Femur (tissue), 1 donor: ENCODE measurements at places on chromosomes 12 and 14.

GRCh38 chr12:6082613-6083012 lies 41.9 kb downstream of the VWF start:
- DNase-seq: no peak

DNA sequence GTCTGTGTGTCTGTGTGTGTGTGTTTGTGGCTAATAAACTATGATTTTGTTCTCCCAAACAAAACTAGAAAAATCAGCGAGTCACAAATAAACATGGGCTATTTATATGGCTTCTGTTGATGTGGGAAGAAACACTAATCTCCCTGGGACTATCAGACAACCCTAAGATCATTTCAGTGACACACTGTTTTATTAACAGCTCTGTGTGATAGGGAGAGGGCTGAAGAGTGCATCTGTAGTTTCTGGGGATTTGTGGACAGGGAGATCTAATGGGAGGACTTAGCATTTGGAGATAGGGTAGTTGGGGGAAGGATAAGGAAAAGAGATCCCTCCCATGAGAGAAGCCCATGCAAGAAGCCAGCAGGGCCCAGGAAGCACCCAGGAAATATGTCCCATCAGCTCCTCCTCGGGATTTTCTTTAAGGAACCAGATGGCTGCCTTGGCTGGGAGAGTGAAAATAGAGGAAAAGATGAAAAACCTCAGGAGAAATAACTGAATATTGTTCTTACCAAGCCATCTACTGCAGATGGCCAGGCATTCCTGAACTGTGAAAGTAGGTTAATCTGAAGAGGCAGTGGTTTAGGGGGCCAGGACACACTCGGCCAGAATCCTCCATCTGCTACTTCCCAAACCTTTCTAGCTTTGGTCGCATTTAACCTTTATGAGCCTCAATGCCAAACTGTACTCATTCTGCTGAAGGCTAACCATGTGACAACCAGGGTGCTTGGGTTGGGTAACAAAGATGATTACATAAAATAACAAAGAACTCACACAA lies 253.4 kb downstream of the BTG1 start:
- DNase-seq: no peak

GRCh38 chr12:102534899-102535298 lies 54.5 kb upstream of the IGF1 start:
- DNase-seq: no peak

DNA sequence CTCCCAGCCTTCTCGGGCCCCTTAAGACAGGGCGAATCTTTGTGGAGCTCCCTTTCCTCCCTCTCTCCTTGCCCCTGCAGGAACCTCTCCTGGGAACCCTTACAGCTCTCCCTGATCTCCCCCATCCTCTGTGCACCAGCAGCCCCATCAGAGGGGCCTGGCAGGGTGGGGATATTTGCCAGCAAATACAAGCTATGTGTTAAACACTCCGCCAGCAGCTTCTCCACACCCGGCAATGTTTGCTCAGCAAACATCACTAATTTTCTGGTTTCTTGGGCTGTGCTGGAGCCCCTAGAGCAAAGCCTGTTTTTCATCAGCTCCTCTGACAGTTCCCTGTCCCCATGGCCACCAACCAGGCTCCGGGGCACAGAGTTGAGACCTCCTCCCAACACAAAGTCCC lies 147.5 kb upstream of the LHX5 start:
- DNase-seq: no peak

DNA sequence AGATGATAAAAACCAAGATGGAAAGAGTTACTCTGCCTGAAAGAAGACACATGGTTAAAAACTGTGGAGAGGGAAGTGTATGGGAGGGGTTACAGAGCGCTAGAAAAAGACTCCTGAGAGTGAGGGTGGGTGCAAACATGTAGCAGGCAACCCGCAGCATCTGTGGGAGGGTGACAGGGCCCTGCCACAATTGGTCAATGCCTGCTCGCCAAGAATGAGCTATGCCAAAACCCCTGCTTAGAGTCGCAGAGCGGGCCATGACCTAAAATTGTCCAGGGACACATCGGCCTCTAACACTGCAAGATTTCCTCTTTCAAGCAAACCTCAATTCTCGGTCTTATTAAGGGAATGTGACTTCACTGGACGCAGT lies 700 bp downstream of the PRKAG1 start:
- DNase-seq: peak; percentile 73

GRCh38 chr12:48946205-48946604 lies 11.1 kb downstream of the ARF3 start:
- DNase-seq: no peak

GRCh38 chr14:24055971-24056799 lies 4.4 kb downstream of the CARMIL3 start:
- no peak for DNase-seq

DNA sequence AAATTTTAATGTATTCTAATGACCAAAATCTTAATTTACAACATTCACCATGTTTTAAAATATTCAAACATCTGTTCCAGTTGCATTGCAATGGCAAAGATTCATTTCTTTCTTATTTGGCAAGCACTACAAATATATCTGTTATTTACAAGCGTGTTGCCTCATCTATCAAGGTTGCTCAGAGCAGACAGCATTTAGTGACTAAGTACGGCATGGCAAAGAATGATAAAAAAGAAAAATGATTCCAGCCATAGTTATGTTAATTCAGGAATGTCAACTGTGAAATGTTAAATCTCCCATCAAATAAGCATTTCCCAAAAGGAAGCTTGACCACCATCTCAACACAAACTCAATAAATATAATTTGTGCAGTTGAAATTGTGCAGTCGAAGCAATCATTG lies 312.1 kb downstream of the SEC23A start:
- no peak for DNase-seq

GRCh38 chr12:57821474-57822214 lies 3.1 kb upstream of the AVIL start:
- no peak for DNase-seq

GRCh38 chr14:50804181-50804721 lies 26.7 kb downstream of the NIN start:
- DNase-seq: peak; percentile 50

- DNase-seq: no peak
Observed at GRCh38 chr14:70525691-70526090, 9.1 kb downstream of the ADAM20 start.

- DNase-seq: no peak
Observed at GRCh38 chr12:50411051-50411660, 10.5 kb downstream of the LARP4 start.

DNA sequence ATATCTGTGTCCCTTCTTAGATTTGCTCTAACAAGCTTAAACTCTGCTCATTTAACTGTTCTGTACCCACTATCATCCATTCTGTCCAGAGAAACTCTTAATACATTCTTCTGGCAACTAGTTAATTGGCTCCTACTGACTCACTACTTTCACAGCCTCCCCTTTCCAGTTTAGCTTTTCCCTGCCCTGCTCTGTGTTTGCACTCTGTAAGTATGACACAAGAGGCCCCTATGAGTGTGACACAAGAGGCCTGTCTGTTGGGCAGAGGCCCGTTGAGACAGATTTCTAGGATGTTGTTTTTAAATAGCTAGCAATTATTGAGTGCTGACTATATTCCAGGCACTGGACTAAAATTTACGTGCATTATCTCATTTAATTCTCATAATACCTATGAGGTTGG lies 246.0 kb upstream of the DAAM1 start:
- DNase-seq: no peak

DNA sequence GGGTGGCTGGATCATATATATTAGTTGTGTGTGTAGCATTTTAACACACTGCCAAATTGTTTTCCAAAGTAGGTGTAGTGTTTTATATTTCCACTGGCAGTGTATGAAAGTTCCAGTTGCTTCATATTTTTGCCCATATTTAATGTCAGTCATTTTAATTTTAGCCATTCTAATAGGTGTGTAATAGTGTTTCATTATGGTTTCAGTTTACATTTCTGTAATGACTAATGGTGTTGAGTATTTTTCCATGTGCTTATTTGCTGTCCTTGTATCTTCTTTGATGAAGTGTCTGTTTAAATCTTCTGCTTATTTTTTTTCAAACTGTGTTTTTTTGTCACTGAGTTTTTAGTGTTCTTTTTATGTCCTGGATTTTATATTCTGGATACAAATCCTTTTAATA lies 8.7 kb downstream of the TBC1D15 start:
- DNase-seq: no peak

GRCh38 chr14:76968621-76969063 lies 59.9 kb downstream of the IRF2BPL start:
- DNase-seq: no peak

DNA sequence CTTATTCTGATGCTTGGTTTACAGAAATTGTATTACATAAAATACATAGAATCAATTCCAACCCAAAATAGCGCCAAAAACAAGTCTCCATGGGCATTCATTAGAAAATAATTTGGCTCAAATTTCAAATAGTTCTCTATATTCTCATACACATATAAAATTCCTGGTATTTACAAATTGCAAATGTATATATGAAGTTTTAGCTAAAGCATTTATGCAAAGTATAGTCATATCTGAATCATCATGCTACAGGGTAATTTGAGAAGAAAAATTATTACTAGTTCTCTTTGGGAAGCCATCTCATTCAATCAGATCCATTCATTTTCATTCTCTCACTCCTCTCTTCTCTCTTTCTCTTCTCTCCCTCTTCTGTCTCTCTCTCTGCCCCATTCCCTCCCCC lies 257.8 kb downstream of the DPF3 start:
- DNase-seq: no peak

- no peak for DNase-seq
Observed at GRCh38 chr14:54864526-54864925, 38.1 kb downstream of the GCH1 start.

- DNase-seq: no peak
Observed at GRCh38 chr12:42410340-42410739, 84.4 kb downstream of the PPHLN1 start.

GRCh38 chr14:21072781-21073339 lies 2.8 kb downstream of the ARHGEF40 start:
- DNase-seq: no peak

DNA sequence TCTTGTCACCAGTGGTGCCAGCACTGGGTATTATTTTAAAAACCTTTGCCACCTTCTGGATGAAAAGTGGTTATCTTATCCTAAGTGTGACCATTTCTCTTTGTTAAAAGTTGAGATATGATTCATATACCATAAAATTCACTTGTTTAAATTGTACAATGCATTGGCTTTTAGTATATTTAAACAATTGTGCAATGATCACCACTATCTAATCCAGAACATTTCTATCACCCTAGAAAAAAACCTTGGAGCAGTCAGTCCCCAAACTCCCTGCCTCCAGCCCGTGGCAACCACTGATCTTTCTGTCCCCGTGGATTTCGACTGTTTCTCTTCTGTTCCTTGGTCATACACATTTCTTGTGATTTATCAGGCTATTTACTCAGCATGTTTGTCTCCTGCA lies 28.3 kb downstream of the SH2B3 start:
- no peak for DNase-seq

DNA sequence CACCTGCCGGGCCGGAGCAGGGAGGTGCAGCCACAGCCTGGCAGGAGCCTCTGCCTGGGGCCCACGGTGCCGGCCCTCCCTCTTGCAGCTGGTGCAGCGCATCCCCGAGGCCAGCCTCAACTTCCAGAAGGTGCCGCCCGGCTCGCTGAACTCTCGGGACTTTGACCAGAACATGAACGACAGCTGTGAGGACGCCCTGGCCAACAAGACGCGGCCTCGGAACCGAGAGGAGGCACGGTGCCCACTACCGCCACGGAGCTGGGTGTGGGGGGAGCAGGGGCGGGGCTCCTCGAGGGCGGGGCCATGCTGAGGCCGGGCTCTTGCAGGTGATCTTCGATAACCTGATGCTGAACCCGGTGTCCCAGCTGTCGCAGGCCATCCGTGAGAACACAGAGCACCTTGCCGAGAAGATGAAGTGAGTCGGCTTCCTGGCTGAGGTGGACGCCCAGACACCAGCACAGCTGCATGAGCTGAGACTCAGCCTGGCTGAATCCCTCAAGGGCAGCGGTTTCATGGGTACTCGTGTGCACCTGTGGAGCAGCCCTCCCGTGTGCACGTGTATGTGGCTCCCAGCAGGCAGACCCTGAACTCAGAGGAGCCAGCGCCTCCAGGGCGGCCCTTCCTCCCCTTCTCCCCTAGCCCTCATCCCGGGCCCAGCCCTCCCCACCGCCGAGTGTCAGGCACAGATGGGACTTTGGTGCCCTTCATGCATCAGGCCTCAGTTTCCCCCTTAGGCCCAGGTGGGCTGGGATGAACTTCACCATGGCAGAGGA lies 28.6 kb downstream of the CEP170B start:
- DNase-seq: peak; percentile 29

- DNase-seq: no peak
Observed at GRCh38 chr12:2925322-2925995, 33.7 kb upstream of the TEAD4 start.

DNA sequence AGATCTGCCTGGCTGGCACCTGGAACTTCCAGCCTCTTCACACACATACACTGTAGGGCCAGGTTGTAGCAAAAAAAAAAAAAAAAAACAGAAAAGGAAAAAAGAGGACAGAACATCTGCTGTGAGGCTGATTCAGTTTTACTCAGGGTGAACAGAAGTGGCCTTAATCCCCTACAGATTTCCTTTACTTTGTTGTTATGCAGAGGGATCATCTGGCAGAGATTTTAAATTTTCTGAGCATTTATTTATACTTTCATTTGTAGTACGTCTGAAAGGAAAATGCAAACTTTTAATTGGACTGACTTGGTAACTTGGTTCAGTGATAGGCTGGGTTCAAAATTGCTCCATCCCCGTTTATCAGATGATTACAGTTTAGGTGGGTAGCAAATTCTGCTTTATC lies 50.8 kb upstream of the PRICKLE1 start:
- no peak for DNase-seq

DNA sequence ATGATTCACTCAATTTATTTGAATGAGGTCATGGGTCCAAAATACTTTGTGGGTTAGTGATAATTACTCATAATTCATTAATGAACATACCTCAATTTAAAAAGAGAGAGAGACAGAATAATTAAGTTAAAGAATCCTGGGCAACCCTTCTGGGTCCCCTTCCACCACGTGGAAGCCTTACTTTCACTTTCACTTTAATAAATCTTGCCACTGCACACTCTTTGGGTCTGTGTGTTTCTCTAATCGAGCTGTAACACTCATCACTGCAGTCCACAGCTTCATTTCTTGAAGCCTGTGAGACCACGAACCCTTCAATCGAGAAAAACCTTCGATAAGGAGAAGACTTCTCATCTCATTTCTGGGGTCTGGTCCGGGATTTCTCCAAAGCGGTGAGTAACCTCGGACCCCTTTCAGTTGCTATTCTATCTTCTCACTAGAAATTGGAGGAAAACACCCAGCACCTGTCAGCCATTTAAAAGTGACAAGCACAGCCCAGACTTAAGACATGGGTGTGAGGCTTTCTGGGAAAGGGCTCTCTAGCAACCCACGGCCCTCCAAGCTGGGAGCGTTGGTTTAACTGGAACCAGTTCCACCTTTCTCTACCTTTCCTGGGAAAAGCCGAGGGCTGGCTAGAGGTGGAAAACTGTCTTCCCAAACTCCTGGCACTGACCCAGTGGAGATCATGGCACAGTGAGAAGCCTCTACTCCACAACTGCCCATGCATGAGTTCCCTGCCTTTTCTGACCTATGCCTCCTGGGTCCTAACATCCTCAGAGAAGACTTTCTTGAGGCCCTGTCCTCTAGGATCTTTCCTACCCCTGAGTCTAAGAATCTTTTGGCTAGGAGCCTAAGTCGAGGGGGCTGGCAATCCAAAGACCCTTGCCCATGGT lies 148.8 kb upstream of the ATF7IP start:
- no peak for DNase-seq
